Stimulated activated CD4-positive, alpha-beta T cell treated with anti-CD3 and anti-CD28 coated beads, Interleukin-15, amount 100 ng/mL, for 24 hours (primary cell): ENCODE measurements at places on chromosomes 4 and X.
A peak's percentile ranks its signal among the peaks of the same experiment; 100 is the strongest.

GRCh38 chr4:91622925-91623602 is 680.7 kb upstream of the GRID2 start:
- DNase-seq = no peak

DNA sequence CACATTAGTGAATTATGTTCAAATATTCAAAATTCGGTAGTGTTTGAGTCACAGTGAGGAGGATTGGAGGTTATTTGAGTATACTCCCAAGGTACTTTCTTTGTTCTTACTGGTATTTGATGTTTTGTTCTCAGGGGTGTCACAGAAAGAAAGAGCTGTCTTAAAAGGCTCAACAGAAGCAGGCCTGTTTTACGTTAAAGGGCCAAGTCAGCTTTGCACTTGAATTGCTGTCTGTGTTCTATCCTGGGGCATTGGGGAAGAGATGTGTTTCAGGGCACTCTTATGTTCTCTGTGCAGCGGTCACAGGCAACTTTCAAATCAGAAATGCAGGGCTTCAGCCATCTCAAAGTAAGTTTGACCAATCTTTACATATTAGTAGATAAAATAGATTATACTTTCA is 1113.1 kb upstream of the LCORL start:
- no peak for DNase-seq

DNA sequence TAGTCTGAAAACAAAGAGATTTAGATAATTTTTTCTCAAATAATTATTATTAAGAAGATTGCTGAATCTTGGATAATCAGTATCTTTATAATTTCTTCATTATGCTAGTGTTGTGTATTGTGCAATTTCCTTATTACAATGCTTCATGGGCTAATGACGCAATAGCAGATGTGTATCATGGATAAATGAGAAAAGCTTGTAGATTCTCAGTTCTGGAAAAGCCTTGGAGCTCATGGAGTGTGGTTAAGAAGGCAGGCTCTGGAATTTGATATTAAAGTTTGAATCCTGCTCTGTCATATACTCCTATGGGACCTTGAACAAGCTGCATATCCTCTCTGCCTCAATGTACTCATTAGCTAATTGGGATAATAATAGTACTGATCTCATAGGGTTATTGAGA is 18.9 kb upstream of the CXCL8 start:
- no peak for DNase-seq

DNA sequence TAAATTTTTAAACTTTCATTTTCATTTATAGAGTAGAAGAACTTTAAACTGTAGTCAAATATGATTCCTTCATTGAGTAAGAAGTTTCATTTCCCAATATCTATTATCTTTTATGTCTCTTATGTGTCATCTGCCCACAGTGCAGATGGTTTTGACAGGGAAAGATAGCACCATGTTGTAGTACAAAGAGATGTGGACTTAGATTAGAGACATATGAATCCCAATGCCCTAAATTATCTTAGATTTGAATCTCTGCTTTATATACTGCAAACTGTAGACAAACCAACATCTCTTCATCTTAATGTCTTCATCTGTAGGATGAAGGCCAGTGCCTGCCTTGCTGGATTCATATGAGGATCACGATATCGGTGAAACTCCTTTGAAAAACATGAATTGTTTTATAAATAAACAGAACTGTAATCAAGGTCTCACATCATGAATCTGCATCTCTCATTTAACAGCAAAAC is 217.5 kb downstream of the BANK1 start:
- peak; percentile 16 for DNase-seq

GRCh38 chr4:8913858-8914460 is 42.3 kb upstream of the HMX1 start:
- DNase-seq = no peak
